ENCODE measurements at places on chromosomes 2 and 18.

GRCh38 chr18:42394238-42394637 is 439.2 kb downstream of the PIK3C3 start:
- no peak for DNase-seq

GRCh38 chr2:109379507-109379906 is 234.3 kb downstream of the SEPTIN10 start:
- DNase-seq: no peak

DNA sequence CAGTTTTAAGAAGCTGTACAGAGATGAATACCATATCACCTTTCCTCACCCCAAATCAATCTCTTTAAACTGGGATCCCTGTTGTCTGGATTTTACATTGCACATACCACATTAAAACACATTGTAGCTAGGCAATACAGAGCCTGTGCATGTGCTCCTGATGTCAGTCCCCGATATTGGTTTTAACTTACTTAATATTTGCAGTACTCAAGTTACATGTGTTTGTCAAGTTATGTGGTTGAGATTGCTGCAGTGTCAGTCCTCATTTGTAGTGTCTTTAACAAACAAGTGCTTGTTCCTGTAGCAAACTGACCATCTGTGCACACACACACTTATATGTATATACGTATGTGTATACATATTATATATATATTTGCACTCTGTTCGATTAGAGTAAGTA is 10.4 kb upstream of the UBE2E3 start:
- no peak for DNase-seq

DNA sequence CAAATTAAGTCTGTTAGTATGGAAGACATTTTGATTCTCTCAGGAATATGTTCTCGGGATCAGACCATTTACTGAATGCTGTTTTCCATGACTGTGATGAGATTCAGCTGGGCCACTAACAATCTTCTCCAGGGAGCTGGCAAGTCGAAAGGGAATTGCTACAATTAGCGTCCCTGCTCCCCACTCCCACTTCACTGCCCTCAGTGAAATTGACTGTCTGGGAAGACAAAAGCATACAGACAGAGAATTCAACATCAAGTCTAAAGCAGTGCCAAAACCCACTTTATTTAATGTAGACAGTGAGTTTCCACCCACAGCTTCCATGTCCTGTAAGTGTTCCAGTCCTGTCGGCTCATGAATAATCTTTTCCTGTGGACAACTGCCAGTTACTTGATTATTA is 34.0 kb upstream of the COL3A1 start:
- DNase-seq: no peak

DNA sequence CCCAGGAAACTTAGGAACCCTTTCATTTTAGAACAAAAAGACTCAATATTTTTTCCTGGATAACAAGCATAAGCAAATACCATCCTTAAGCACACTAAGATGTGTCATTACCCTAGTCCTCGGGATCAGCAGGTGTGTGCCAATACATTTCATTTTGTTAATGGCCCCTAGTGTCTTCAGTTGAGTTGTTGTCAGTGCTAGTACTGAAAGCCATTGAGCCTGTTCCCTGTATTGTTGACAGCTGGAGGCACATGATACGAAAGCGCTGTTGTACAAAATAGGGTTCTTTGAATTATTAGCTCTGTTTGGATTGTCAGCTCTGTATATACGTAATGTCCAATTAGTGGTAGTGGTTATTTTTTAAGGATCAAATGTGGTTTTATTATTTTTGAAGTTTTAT is 29.5 kb downstream of the VAPA start:
- DNase-seq: no peak

GRCh38 chr2:65514555-65515195 is 82.3 kb upstream of the SPRED2 start:
- no peak for DNase-seq

DNA sequence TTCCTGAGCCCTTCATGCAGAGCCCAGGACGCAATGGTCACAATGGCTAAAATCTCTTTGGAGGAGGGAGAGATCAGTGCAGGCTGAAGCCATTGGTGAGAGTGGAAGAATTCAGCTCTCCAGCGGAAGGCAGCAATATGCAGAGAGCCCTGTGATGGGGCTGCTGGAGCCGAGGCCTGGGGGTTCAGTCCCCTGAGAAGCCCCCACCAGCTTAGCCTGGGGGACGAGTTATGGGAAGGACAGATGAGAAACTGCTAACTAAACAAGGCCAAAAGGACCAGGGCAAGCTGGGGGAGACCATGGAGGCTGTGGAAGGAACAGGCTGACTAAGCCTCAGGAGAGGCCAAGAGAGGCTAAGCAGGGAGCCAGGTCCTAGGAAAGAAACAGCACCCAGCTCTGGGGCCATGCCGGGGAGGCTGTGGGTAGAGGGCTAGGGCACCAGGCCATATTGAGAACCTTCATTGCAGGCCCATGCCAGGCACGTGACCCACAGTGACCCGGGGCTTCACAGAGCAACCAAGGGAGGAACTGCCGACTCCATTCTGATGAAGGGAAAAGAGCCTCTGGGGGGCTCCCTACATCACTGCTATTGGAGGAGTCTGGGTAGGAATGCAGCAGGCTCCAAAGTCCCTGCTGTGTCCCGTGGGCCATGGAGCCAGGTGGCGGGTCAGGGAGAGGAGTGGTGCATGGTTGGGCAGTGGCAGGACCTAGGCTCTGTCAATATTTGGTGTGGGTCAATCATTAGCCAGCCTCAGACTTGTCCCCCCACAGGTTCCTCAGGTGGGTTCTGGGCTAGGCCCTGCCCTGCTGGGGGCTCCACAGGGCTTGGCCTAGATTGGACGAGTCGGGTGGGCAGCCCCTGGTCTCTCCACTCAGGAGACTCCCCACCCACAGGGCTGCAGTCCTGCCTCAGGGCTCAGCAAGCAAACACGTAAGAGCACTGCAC is 19.8 kb downstream of the PROC start:
- no peak for DNase-seq

- DNase-seq: no peak
Measured at GRCh38 chr18:65235966-65236624, 514.7 kb upstream of the CDH7 start.

GRCh38 chr2:207321514-207321913 is 155.8 kb upstream of the KLF7 start:
- DNase-seq: no peak

DNA sequence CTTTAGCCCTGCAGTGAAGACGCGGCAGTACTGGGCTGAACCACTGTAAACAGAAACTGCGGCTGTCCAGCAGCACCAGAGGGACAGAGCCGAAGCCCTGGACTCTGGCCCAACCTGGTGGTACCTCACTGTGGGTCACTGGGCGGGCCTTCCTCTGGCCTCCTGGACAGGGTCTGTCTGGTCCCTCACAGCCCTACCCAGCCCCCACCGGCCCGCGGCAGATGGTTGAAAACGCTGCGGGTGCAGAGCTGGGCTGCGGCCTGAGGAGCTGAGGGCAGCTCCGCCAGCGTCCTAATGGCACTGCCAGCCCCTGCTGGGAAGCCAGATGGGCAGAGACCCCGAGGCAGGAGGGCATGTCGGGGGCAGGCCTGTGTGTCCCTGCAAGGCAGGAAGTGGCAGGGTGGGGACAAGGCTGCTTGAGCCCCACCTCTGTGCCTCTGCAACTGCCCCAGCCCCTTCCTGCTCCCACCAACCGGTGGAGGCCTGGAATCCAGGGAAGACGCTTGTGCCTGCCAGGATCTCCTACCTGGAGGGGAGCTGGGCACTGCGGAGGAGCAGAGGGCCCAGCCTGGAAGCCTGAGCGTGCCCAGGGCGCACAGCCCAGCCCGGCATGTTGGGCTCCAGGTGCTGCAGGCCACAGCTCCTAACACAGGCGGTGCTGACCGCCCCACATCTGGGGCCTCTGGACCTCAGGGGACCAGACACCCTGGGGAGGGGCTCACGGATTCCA is 36.3 kb downstream of the HS6ST1 start:
- DNase-seq: no peak

GRCh38 chr2:8486141-8486540 is 195.7 kb upstream of the ID2 start:
- peak; percentile 26 for DNase-seq

- DNase-seq: no peak
Measured at GRCh38 chr18:46322411-46322891, 218.3 kb downstream of the HAUS1 start.

- no peak for DNase-seq
Measured at GRCh38 chr2:137969418-137969765, 5.1 kb downstream of the HNMT start.

- no peak for DNase-seq
Measured at GRCh38 chr2:37576831-37577230, 94.6 kb downstream of the CDC42EP3 start.

Measured in activated CD4-positive, alpha-beta memory T cell treated with anti-CD3 and anti-CD28 coated beads for 36 hours (primary cell).